Bone marrow (tissue), 2 donors: ENCODE measurements at places on chromosomes 16 and 17.

DNA sequence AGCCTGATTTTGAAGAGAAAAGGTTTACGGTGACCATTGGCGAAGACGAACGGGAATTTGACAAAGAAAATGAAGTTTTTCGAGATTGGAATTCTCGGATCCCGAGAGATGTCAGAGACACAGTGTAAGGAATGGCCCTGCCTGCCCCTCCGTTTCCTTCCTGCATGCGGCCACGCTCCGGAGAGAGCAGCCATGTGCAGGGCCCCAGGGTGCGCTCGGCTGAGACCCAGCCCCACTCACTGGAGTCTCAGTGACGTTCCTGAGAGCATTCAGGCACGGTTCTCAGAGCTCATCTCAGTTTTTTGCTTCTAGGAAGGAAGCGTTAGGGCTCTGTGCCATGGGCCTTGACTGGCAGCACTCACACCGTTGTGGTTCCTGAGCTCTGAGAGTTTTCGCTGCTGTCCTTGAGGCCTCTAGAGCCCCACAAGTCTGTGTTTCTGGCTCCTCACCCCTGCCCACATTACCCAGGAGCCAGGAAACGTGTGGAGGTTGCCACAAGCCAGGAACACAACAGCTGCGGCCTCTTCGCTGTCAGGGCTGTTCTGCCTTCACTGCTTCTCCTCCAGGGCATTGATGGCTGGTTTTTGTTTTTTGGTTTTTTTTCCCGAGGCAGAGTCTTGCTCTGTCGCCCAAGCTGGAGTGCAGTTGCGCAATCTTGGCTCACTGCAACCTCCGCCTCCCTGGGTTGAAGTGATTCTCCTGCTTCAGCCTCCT lies 29.8 kb downstream of the ZC3H18 start:
- DNase-seq: no peak

DNA sequence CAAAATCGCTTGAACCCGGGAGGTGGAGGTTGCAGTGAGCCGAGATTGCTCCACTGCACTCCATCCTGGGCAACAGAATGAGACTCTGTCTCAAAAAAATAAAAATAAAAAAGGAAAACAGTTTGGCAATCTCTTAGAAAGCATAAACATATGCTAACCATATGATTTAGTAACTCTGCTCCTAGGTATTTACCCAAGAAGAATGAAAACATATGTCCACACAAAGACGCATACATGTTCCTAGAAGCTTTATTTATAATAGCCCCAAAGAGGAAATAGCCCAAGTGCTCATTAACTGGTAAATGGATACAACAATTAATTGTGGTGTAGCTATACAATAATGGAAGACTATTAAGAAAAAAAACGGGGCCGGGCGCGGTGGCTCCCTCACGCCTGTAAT lies 18.5 kb upstream of the CDH1 start:
- DNase-seq: no peak

DNA sequence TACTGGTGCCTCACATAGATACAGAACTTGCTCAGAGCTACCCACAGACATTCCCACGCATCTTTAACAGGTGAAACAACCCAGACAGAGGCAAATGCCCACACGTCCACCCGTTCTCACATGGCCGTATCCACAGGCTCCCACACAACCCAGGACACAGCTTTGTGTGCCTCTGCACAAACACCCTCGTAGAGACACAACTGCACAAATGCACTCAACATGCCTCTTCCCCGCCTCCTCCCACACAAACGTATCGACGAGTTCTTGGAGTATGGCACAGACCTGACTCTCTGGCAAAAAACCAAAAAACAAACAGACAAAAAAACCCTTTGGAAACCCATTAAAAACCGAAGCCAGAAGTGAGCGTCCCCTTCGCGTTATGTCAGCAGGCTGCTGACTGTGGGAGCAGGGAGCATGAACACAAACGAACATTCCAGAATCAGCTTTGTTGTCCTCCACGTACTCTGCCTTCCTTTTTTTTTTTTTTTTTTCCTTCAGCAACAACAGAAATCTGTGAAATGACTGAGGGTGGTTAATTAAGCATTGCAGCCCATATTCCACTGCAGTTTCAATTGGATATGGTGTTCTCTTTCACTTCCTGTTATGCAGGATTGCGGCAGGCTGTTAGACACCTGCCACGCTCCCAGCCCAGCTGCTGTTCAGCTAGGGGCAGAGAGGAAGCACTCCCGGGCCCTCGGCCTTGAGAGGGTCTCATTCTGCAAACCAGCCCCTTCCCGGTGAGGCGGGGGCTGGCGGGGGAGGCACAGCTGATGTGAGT lies 313.7 kb downstream of the MAF start:
- peak; percentile 2 for DNase-seq

- DNase-seq: no peak
Observed at GRCh38 chr17:48905987-48906515, 2.2 kb upstream of the UBE2Z start.
